H1 (cell line): ENCODE measurements at places on chromosomes 2 and 18. TPM values are rescaled to one million over a fixed set of nuclear protein-coding genes. Genes with fewer than 3 reads are reported as not detected.

DNA sequence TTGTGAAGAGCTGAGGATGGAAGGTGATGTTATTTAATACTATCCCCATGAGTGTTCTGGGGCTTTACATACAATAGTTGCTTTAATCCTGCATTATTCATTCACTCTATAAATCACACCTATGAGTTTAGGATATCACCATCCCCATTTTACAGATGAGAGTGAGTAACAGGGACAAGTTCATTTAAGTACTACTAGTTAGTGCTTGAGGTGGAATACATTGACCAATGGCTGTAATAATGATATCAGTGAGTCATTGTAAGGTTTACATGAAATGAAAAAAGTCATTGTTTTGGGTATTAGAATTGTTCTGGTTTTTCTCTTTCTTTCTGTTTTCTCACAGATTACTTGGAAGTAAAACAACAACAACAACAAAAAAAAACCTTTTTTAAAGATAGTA, 42.5 kb downstream of the TANC1 start:
- DNase-seq: no peak

DNA sequence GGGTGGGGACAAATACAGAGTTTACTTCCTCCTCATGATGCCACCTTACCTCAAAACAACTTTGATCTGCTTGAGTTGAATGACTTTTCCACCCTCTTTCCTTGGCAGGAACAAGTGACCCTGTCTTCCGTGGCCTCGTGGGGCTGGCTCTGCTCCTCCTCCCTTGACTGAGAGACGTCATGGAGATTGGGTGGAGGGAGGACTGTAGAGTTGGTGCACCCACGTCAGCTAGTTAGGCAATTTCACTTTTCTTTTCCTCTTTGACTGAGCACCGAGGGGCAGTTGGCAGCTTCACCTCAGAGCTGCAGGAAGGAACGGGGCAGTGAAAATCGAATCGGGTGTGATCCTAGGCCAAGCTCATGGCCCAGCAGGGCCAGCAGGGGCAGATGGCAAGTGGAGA, at the start of gene SP140:
SP140 (plus strand) TSS at position 251 of the 400 bp plus-strand sequence; CDS start at position 360, 109 bp downstream.
- DNase-seq: no peak

GRCh38 chr18:36187193-36187825, at the start of gene MOCOS:
Gene MOCOS, plus strand, starts transcription at chr18:36187497. Its CDS starts 43 bp downstream, at chr18:36187540.
- DNase-seq: no peak

The PLA2R1 gene
- total RNA-seq: 1.5 and 2.2 TPM in 2 replicates
